ENCODE measurements at places on chromosomes 13 and 19. TPM values are rescaled to one million over a fixed set of nuclear protein-coding genes. Genes with fewer than 3 reads are reported as not detected.

GRCh38 chr13:83453723-83454122 lies 428.6 kb downstream of the SLITRK1 start:
- no peak for DNase-seq

DNA sequence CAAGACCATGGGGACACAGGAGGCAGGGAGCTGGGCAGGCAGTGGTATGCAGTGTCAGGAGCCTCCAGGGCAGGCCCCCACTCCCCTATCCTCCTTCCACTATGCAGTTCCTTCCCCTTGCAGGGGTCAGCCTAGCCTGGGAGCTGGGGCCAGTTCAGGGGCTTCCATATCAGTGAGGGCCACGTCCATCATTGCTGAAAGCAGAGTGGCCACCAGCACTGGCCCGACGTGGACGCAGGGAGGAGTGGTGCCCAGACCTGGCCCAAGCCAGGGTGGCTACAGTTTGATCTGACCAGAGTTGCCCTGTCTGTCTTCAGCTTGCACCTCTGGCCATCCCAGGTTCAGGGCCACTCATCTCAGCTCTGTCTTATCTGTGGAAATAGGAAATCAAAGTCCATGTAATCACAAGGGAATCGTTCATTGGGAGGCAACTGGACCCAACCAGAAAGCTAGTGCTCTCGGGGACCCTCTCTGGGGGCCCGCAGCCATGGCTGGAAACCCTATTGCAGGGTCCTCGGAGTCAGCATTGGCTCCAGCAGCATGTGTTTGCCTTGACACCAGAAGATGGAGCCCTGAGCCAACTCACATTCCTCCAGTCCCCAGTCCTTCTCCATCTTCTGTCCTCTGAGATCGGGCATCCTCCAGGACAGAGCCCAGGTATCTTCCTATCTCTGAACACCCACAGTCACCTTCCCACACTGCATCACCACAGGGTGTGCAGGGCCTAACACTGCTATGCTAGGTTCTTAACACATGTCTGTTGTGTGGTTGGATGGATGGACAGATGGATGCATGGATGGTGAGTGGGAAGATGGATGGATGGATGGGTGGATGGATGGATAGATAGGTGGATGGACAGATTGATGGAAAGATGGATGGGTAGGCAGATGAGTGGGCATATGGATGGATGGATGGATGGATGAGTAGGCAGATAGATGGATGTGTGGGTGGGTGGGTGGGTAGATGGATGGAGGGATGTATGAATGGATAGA lies 75.7 kb upstream of the KCTD15 start:
- DNase-seq = no peak

- DNase-seq = no peak
Measured at GRCh38 chr13:80242728-80243427, 98.0 kb downstream of the SPRY2 start.

DNA sequence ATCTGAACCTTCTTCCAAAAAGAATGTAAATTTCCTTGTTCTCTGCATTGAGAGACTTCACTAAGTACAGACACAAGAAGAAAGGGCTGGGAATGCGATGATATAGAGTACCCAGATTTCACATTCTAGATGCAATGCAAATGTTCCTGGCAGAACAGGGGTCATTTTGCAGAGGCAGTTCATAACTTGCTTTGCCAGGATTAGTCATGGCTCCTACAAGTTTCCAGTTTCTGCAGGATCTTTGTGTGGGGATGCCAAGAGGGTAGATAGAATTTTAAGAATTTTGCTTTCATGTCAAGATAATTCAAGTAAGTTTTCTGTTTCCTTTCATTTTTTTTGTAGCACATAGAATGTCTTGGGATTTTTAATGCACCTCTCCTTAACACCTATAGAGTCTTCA lies 181.2 kb downstream of the FGF9 start:
- no peak for DNase-seq

GRCh38 chr13:27159806-27160563 lies 11.6 kb downstream of the USP12 start:
- DNase-seq = no peak

FFAR3 gene
- 1.2 TPM for total RNA-seq

DNA sequence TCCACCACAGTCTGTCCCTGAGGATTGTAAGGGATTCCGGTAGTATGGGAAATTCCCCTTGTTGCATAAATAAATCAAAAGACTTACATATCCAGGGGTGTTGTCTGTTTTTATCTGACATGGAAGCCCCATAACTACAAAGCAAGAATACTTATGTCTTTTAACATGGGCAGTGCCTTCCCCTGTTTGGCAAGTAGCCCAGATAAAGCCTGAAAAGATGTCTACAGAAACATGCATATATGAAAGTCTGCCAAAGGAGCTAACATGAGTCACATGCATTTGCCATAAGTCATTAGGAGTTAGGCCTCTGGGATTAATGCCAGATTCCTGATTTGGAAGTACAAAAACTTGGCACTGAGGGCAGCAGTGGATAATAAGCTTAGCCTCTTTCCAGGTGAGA lies 62.1 kb downstream of the ZNF737 start:
- DNase-seq = no peak

DNA sequence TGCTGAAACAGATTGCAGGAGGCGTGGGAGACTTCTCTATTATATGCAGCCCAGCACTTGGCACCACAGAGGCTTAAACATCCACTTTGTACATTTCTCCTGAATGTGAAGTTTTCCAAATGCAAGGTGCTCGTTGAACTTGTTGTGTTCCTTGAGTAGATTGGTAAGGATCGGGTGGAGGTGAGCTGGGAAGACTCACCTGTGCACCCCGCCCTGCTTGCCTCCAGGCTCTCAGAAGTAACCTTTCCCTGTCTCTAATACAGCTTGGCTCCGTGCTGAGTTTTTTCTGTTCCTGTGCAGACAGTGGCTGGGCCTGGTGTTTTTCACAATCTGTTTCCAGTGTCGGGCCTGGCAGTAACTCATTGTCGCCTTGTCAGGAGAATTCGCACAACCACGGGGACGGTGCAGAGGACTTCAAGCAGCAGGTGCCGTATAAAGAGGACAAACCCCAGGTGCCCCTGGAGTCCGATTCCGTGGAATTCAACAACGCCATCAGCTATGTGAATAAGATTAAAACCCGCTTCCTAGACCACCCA lies 12.3 kb downstream of the SIN3B start:
- DNase-seq = no peak

ZNF135 gene
- 1.4 TPM for total RNA-seq

DNA sequence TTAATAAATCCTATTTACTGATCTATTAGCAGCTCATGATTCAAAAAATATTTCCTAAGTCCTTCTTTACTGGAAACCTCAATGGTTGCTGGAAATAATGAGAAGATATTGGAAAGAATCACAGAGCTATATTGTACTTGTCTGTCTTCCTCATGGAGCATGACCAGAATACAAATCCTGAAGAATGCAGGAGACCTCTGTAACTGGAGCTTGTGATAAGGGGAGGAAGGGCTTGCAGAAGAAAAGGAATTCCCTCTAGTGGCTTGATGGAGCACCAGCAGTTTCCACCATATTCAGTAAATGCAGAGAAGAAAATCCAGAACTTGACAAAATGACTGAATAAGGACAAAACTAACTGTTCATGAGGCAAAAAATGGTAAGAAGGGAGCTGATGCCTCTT lies 1333.1 kb downstream of the EFNB2 start:
- DNase-seq = no peak

GRCh38 chr13:73522937-73523336 lies 464.1 kb downstream of the KLF5 start:
- DNase-seq = no peak
